NCI-H2081 treated with DMSO at 0.1 percent for 48 hours (cell line): ENCODE measurements at places on chromosomes 16 and 17.

GRCh38 chr17:18331879-18332278 is 16.8 kb downstream of the SMCR8 start:
- DNase-seq, result no peak

GRCh38 chr17:80381416-80381923 is 33.5 kb upstream of the ENDOV start:
- no peak for DNase-seq

GRCh38 chr17:82835766-82836512 is 3.9 kb downstream of the ZNF750 start:
- no peak for DNase-seq

DNA sequence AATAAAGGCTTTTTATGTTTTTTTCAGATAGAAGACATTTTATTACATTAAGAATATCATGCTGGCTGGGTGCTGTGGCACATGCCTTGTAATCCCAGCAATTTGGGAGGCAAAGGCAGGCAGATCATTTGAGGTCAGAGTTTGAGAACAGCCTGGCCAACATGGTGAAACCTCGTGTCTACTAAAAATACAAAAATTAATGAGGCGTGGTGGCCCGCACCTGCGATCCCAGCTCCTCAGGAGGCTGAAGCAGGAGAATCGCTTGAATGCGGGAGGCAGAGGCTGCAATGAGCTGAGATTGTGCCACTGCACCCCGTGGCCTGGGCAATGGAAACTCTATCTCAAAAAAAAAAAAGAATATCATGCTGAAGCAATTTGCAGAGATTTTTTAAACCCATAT is 29.1 kb upstream of the HAPSTR1 start:
- DNase-seq, result no peak

- no peak for DNase-seq
These were observed 11.8 kb downstream of the SLC16A3 start for GRCh38 chr17:82240506-82241182.

DNA sequence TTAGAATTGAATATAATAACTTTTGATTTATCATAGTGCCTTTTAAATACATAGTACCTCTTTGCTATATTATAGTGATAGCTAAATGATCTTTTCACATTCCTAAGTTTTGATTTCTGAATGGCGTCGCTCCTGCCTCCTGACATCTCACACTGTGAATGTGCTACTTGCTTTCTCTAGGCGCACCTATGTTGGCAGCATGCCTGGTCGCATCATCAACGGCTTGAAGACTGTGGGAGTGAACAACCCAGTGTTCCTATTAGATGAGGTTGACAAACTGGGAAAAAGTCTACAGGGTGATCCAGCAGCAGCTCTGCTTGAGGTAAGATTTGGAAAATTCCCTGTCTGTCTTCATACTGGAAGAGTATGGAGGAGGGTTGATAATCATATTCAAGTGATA is 29.8 kb upstream of the ABCC11 start:
- DNase-seq, result no peak

DNA sequence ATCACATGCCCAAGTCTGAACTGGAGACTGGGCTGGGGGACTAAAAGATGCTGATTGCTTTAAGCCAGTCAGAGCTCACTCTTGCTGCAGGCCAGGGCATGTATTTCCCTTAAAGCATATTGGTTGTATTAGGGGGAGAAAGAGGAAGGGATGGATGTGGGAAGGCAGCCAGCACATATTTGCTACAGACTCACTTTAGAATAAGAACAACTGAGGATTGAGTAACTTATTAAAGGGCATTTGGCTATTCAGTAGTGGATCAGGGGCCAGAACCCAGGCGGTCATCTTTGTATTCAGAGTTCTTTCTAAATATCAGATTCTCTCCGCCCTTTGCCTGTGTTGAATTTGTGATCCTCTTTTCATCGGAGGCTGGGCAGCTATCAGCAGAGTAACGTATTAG is 231.7 kb downstream of the HAPSTR1 start:
- DNase-seq, result no peak
